ENCODE measurements at places on chromosomes 1 and 21.

DNA sequence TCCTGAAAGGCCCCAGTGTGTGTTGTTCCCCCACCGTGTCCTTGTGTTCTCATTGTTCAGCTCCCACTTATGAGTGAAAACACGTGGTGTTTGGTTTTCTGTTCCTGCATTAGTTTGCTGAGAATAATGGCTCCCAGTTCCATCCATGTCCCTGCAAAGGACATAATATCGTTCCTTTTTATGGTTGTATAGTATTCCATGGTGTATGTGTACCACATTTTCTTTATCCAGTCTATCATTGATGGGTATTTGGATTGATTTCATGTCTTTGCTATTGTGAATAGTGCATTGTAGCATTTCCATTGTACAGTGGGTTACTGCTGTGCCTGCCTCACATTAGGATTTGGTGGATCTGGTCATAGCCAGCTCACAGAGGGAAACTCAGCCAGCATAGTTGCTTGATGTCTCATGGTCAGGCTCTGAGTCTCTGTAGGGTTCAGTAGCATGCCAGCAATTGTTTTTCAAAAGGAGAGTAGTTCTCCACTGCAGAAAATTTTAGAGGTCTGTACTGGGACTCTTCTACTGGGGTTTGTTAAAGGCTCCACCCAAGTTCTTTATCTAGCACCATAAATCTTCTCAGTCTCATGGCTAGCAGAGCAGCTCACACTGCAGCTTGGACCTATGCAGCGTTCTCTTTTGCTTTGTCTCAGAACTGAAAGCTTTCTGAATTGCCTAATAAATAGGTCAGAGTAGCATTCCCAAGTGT, 41.0 kb downstream of the RUNX3 start:
- H3K4me3 ChIP-seq: no peak overlapping the region
- H3K36me3 ChIP-seq: no peaks in the 10 kb centered on the region
- no peaks in the 10 kb centered on the region for H3K4me1 ChIP-seq
- no peak overlapping the region for H3K27ac ChIP-seq

GRCh38 chr1:223180731-223181321, 37.8 kb upstream of the TLR5 start:
- no peak overlapping the region for H3K4me3 ChIP-seq
- no peaks in the 10 kb centered on the region for H3K4me1 ChIP-seq
- H3K27me3 ChIP-seq: no peaks in the 10 kb centered on the region
- H3K36me3 ChIP-seq: no peaks in the 10 kb centered on the region
- DNase-seq: no peak
- no peak overlapping the region for H3K27ac ChIP-seq

DNA sequence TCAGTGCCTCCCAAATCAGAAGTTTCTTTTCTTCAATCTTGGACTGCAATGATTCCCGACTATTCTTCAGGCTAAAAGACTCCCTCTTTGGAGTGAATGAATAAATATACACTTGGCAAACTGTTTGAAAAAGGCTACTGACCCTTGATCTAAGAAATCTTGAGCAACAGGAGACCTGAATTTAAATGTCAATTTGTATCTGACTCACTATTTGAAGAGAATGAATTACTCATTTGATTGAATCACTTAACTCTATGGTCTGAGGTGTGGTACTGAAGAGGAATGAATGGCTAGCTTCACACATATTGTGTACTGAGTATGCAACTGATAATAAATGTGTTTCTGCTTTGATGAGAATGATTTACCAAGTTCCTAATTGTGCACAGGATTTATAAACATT, 4.6 kb upstream of the SMG7 start:
- no peaks in the 10 kb centered on the region for H3K36me3 ChIP-seq
- no peak overlapping the region for H3K4me3 ChIP-seq
- peaks cover 1% of the 10 kb centered on the region for H3K4me1 ChIP-seq
- no peak overlapping the region for H3K27ac ChIP-seq

DNA sequence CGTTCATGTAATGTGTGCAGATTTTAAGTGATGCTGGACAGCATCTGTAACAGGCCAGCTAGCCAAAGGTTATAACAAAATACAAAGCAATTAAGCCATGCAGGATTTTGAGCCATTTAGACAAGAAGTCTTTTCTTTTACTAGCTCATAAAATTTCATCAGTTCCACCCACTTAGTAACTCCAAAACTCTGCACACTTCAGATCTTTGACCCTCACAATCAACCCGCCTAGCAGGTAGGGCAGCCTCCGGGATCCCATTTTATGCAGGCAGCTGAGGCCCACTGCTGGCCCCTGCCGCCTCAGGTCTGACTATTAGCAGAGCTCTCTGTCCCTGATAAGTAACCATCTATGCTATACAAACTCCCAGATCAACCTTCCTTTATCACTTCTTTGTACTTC, 9.2 kb downstream of the LBR start:
- no peaks in the 10 kb centered on the region for H3K27me3 ChIP-seq
- no peak overlapping the region for H3K27ac ChIP-seq
- DNase-seq: no peak
- H3K4me1 ChIP-seq: no peaks in the 10 kb centered on the region

GRCh38 chr1:178509414-178510007, 3.4 kb upstream of the TEX35 start:
- peaks cover 3% of the 10 kb centered on the region for H3K4me1 ChIP-seq
- no peak overlapping the region for H3K4me3 ChIP-seq
- H3K36me3 ChIP-seq: no peaks in the 10 kb centered on the region

Measured in neuronal stem cell (in vitro differentiated cells).